ENCODE measurements at places on chromosomes 4 and X.
A peak's percentile ranks its signal among the peaks of the same experiment; 100 is the strongest.

DNA sequence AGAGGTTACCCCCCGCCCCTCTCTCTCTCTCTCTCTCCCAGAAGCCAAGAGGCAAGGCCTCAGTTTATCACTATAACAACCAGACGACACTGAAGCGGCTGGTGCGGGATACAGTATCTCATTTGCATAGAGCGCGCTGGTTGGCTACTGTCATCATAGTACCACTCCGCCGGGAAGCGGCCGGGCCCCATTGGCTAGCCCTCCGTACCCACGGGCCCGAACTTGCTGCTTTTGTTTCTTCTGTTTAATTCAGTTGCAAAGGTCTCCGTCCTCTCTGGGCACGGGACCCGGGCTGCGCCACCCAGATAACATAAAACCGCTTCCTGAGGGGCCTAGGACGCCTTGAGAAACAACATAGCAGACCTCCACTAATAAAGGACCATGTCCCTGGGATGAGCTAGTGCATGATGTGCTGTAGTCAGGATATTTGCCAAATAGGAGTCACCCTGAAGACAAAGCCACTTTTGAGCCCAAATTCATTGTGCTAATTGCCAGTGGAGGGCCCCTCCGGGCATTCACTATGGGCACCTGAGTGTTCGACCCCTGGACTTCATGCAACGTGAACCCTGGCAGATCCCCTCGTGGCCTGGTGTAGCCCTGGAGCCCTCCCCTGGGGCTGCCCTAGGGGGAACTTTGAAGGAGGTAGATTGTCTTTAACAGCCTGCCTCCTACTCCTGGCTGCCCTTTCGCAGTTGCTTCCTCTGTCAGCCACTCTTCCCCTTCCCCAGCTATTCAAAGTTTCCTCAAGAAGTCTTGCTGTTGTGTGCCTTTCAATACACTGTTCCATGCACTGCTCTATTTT is at the start of gene PCYT1B:
Gene PCYT1B, minus strand, starts transcription at position 91 of the 802 bp plus-strand sequence. CDS start 242 bp downstream, outside the sequence.
- peak; percentile 47 for DNase-seq

GRCh38 chr4:2836391-2836859 is 7.2 kb upstream of the ADD1 start:
- no peak for DNase-seq

GRCh38 chrX:131287560-131288179 is 1.4 kb downstream of the IGSF1 start:
- no peak for DNase-seq

GRCh38 chr4:125420526-125420925 is 105.8 kb downstream of the FAT4 start:
- no peak for DNase-seq

- peak; percentile 2 for DNase-seq
Observed at GRCh38 chr4:68451246-68452211, 4.3 kb downstream of the TMPRSS11E start.

- no peak for DNase-seq
Observed at GRCh38 chr4:95077864-95078263, 320.1 kb downstream of the BMPR1B start.

DNA sequence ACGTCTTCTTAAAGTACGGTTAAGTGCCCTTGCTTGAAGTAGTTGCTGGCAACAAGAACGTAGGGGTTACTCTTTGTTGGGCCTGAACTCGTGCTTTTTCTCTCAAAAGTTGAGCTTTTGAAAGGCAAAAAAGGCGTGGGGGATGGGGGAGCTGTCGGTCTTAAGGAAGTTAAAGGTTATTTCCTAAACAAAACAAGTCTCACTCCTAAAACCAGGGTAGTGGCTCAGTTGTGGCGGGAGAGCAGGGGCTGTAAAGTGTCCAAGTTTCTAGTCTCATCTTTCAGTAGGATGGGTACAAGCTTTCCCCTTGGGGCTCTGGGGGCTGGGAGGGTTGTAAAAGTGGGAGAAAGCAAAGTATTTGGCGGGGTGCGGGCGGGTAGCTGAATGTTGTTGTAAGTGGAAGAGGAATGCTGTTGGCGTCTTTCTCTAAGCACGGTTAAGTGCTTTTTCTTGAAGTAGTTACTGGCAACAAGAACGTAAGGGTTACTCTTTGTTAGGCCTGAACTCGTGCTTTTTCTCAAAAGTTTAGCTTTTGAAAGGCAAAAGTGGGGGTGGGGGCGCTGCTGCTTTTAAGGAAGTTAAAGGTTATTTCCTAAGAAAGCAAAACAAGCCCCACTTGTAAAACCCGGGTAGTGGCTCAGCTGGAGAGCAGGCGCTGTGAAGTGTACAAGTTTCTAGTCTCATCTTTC is 904 bp upstream of the WDR1 start:
- peak; percentile 46 for DNase-seq

- DNase-seq: no peak
Observed at GRCh38 chrX:108914791-108915190, 178.4 kb upstream of the IRS4 start.

- DNase-seq: peak; percentile 91
Observed at GRCh38 chr4:174120446-174121295, 162.8 kb downstream of the FBXO8 start.

- DNase-seq: peak; percentile 65
Observed at GRCh38 chr4:112552668-112553067, 36.7 kb upstream of the NEUROG2 start.

DNA sequence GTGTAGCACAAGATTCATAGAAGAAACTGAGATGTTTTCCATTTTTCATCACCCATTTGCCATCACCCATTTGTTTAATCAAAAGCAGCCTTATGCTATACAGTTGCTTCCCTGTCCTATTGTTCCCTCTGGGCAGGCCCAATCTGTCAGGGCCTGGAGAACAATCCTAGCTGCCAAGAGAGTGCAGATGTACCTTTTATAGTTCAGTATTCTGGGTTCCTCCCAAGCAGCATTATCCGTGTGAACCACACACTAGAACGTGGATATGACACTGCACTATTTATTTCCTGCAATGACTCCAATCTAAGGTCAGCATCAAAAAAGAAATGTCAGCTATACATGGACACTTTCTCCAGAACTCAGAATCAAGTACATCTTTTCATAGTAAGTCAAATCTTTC is 269.0 kb downstream of the ADGRA3 start:
- peak; percentile 11 for DNase-seq

DNA sequence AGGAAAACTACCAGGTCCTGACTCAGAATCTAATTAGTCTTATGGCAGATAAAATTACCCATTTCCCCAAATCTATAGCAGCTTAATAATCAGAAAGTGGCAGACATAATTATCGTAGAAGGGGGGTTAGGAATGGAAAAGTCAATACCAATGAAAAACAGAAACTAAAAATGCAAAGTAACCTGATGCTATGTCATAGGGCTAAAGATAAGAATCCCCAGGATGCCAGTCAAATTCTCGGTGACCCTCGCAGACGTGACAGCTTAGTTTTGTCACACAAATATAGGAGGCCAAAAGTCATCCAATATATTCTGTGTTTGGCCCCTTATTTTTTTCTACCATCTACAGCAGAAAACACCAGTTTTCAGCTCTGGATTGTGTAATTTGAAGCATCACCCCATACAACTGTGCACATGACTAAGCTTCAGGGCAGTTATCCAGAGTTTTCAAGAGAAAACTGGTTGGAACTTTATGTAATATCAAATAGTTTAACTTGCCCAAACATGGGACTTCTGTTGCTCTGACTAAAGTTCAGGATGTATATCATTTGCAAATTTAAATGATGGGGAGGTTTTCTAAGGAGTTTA is 30.9 kb downstream of the RASSF6 start:
- peak; percentile 92 for DNase-seq

DNA sequence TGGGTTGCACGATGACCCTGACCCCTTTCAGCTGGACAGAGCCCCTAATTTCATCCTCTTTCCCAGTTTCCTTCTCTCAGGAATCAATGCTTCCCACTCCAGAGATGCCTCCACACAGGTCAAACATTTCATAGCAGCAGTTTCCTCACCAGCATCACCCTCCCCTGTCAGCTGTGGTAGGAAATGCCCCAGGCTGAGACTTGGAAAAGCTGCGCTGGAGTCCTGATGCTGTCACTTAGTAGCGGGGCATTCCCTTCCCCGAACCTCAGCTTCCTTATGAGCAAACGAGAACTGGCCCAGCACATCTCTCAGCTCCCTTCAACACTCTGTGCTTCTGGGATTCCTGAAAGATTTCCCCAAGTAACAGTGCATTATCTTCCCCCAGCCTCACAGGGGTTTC is 2.7 kb downstream of the GJB1 start:
- DNase-seq: no peak

- no peak for DNase-seq
Observed at GRCh38 chr4:81470456-81471297, 1.0 kb downstream of the RASGEF1B start.

DNA sequence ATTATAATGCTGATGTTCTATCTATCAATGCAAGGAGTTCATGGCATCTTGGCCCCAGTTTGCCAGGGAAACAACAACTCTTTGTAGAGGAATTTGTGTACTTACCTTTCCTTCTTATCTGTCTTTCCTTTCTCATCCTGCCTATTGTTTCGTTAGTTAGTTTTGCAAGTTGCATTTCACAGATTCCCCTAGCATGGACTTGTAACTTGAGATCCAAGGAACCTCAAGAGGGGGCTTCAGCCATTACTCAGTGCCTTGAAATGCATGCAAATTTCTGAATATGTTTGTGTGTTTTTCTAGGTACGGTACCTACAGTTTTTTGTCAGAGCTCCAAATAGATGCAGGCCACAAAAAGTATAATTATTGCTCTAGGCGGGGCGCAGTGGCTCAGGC is 203.6 kb downstream of the LDB2 start:
- DNase-seq: no peak

- DNase-seq: no peak
Observed at GRCh38 chr4:73540826-73541225, 59.3 kb downstream of the AFM start.

- peak; percentile 69 for DNase-seq
Observed at GRCh38 chrX:11968991-11969390, 169.3 kb upstream of the FRMPD4 start.

DNA sequence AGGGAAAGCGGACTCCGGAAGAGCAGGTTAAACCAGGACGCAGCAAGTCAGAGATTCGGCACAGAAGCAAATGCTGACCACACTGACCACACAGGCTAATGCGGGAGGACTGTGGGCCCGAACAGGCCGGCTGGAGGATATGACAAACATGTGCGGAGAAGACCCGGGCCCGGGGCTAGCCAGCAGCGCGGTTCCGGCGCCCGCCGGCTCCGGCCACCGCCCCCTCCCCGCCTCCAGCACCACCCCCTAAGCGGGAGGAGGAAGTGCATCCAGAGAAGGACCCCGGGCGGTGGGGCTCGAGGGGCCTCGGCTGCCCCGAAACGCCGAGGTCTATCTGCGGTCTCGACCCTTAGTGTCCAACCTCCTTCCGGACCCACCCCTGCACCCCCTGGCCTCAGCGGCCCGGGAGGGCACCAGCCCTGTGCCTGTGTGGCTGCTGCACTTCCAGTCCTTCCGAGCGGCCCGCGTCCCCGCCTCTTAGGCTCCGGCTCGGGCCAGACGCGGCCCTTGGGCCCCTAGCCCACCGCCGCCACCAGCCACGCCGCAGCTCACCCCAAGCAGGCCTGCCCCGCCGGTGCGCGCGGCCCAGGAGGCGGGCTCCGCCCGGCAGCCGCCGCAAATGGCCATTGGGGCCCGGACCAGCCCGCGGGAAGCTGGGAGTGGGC is 2.1 kb downstream of the ELOVL6 start:
- peak; percentile 28 for DNase-seq

GRCh38 chr4:75821966-75822365 is 80.3 kb downstream of the PPEF2 start:
- peak; percentile 35 for DNase-seq

GRCh38 chrX:12497832-12498591 is 293.2 kb upstream of the PRPS2 start:
- DNase-seq: no peak

All from fibroblast of the aortic adventitia (primary cell).